ENCODE measurements at places on chromosomes 12 and 14.

DNA sequence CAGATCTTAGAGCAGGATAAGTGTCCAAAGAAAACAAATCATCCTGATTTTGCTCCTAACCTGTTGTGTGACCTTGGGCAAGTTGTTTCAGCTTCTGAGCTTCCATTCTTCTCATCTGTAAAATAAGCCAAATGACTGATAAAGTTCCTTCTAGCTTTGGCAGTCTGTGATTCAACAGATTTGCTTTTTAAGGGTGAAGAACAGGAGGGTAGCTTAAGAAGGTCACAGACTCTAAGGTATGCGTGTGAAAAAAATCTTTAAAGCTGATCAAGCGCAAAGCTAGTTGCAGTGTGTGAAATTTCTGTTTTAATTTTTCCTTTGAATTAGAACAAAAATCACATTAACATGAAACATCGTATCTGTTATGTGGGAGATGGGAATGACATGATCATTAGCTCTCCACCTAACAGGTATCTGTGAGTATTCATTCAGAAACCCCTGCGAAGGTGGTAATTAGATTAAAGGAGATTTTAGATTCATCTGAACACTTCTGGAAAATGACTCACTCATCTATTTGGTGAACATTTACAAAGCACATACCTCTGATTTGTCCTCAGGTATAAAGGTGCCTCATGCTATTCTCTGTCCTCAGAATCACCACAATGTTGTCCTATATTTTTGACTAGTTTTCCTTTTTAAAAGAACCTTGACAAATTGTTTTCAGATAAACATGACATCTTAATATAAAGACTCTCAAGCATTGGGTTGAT is 131.9 kb upstream of the CPM start:
- DNase-seq, result no peak

DNA sequence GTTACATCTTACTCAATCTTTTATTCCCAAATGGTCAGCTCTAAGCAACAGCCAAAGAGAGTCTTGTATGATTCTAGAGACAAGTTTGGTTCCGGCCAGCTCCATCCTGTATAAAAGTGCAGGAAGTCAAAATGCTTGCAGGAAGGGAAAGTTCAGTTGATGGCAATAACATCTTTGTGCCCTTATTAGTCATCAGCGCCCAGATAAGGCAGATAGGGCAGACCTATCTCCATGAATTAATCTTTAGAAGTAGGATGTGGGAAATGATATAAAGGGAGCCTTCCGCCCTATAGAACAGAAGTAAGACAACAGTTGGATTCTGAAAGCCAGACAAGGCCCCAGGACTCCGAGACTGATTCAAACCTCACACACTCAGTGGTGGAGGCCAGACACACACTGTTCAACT is 6.4 kb downstream of the GNS start:
- DNase-seq, result no peak

DNA sequence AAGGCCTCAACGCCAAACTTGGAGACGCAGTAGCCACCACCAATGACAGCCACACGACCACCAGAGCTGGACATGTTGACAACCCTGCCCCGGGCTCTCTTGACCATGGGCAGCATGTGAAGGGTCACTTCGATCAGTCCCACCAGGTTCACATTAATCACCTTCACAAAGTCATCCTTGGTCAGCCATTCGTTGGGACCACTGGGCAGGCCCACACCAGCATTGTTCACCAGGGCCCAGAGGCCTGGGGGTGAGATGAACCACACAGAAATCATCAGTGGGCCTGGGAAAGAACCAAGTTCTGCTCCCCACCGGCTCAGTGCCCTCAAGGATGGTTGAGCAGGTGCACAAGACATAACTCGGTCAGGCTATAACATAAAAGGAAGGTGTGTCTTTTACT is 4.0 kb downstream of the SDR9C7 start:
- no peak for DNase-seq

GRCh38 chr12:4281173-4281654 is 7.7 kb downstream of the CCND2 start:
- DNase-seq, result no peak

DNA sequence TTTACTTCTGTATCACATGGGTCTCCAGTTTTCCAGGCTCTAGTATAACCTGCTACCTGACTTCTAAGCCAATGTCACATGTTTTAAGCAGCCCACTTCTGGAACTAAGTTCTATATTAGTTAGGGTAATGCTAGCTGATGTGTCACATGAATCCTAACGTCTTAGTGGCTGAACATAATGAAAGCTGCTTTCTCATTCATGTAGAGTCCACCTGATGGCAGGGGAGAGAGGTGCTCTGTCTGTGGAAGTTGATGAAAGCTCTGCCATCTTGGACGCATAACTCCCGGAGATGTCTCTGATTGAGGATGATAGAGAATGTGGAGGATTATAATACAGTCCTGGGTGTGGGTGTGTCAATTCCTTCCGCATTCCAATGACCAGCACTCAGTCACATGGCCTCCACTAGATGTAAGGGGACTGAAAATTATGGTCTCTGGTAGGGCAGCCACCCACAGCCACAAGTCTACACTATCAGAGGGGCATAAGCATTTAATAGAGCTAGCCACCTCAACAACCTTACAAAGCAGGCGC is 234.4 kb upstream of the CRY1 start:
- DNase-seq, result no peak

DNA sequence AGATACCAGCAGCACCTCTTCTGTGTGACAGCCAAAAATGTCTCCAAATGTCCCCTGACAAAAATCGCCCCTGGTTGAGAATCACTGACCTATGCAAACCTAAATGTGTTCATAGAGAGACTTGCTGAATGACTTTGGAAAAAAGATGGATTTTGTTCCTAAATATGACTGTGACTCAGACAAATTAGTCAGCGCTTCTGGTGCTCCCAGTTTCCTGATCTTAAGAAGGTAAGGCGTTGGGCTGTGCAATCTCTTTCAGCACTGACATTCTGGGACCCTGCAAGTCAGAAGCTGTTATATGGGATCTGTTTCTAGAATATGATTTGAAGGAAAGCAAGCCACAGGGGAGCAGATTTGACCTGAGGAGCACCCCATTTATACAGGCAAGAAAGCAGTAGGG is 90.6 kb upstream of the PWP1 start:
- no peak for DNase-seq

DNA sequence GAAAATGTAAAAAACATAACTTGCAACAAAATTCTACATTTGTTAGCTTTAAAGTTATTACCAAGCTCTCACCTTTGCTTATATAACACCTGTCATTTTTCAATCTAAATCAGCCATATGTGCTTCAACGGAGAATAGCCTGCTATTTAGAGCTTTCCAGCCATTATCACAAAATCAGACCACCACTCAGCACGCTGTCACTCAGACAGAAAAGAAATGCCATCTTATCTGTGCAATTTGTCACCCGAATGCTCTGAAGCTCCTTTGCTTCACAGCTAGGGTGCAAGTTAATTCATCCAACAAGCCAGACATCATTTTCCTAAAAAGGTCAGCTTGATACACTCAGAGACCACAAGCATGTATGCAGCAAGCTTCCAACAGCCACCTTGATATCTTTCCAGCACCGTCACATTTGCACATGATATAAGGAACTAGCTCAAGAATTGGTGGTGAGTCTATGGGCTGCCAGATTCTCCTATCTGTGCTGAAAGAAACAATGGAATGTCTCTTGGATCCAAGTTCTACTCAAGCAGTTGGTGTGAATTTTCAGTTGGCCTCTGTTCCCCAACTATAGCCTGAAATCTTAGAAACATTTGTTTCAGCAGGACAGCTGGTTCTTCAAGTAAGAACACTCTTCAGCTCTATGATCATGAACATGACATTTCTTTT is 20.0 kb upstream of the IFNG-AS1 start:
- DNase-seq, result no peak

- no peak for DNase-seq
Measured at GRCh38 chr14:60204104-60204842, 39.1 kb upstream of the DHRS7 start.

- DNase-seq, result no peak
Measured at GRCh38 chr14:100472491-100472890, 114.7 kb downstream of the BEGAIN start.

DNA sequence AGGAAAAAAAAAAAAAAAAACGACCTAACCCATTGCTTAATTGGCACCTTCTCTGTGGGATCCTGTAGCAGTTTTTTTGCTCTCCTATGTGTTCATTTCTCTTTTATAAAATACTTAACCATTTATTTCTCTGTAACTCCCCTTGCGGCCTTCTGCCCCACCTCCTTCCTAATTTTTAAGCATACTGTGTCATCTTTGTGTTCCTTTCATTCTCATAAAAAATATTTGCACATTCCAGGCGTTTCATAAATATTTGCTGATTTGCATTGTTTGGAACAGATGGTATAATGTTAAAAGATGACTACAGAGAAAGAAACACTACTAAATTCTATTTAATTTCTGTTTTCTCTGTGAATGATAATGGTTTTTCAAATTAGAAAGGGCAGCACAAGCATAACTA is 77.9 kb downstream of the NPAS3 start:
- DNase-seq, result no peak

DNA sequence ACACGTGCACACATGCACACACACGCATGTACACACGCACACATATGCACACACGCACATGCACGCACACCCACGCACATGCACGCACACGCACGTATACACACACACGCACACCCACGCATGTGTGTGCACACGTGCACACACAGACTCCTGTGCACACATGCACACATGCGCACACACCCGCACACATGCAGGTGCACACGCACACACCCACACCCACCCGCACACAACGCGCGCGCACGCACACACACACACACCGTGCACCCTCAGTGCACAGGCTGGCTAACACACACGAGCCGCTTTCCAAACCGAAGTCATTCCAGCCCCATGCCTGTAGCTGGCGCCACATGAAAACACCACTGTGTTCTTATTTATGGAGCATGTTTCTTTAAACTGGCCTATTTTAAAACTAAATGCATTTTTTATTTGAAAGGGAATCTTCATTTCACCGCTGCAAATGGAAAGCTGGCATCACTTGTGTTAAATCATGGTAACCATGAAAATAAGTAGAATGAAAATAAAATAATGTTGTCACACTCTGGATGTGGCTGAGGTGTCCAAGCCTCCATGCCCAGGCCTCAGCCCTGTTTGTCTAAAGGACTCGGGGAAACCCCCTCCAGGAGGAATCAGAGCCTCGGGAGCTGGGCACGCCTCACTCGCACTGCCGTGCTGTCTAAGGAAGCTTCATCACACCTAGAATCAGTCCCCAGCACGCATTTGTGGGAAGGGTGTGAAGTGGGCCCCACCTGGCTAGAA is 45.1 kb downstream of the GALNT9 start:
- no peak for DNase-seq

- DNase-seq, result no peak
Measured at GRCh38 chr14:105398726-105399465, 558 bp downstream of the TEX22 start.

GRCh38 chr12:130665753-130666152 is 50.3 kb downstream of the RIMBP2 start:
- no peak for DNase-seq

GRCh38 chr14:54135804-54136280 is 179.2 kb upstream of the BMP4 start:
- DNase-seq, result no peak
